ENCODE measurements at places on chromosomes 12 and 14.

- DNase-seq, result no peak
Measured at GRCh38 chr12:65765436-65765813, 58.9 kb upstream of the HMGA2 start.

- no peak for DNase-seq
Measured at GRCh38 chr12:69732088-69732487, 6.6 kb upstream of the RAB3IP start.

DNA sequence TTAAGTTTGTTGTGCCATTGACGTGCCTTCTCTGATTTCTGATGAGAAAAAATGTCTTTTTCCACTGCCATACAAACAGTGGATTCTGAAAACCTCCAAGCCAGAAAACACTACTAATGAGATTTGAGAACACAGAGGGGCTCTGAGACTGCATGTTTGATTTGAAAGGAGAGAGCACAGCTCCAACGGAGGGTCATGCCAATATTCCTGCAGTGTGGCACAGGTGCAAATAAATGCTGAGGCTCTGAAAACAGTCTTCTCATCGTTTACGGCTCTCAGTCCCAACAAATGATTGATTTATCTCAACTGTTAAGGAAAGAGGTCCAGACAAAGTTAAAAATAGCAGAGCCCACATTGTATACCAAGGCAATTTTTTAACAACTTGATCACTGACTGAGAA, 128.7 kb downstream of the KCNH5 start:
- DNase-seq, result no peak

GRCh38 chr12:78095623-78096022, 264.9 kb downstream of the NAV3 start:
- no peak for DNase-seq

DNA sequence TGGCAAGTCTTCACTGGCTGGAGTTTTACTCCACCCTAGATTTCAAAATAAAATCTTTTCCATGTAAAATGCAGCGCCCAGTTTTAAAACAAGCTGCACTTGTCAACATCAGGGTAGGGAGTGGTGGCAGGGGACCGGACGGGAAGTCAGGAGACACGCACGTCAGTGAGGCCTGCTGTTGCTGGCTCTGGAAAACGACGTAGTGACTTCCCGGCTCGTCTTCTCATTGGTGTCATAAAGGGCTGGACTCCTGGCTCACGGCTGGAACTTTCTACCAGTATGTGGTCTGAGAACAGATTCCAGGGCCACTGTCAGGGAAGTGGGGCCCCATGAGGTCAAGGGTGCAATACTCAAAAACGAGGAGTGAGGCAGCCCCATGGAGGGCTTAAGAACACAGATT, 64.2 kb upstream of the FOXN3 start:
- DNase-seq, result no peak

- no peak for DNase-seq
Measured at GRCh38 chr14:68660495-68660894, 132.4 kb downstream of the ZFP36L1 start.

GRCh38 chr14:29030970-29031369, 264.4 kb downstream of the FOXG1 start:
- DNase-seq, result no peak

DNA sequence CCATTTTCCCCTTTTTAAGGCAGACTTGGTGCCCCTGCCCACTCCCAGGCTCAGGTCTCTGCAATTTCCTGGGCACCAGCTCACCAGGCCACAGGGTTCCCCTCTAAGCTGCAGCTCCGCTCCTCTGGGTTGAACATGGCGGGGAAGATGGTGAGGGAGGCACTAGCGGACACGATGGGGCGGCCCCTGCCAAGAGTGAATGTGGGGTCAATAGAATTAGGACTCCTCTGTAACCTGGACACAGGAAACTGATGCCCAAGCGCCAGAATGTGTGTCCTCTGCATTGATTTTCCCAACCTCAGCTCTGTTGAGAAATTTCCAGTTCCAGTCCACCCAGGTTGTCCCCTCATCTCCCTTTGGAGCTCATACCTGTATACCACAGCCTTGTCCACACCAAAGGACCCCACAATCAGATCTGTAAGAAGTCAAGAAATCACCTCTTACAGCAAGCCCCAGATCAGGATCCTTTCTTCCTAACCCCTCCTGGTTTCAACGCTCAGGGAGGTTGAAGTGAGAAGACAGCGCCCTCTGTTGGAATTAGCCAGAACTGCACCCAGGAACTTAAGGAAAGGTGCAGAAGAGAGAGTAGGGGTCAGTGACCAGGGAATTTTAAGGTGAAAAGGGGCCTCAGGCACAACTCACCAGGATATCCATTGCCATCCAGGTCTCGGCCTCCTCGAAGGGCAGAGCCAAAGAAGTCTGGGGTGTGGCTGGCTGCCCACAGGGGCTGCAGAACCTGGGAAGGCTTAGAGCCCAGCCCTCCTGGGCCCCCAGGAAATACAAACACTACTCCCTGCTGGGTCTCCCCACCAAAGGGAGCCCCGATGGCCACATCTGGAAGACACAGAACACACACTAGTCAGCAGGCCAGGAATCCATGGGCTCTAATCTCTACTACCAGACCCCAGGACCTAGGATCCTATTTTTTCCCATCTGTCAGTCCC, 14.7 kb downstream of the ITGA5 start:
- DNase-seq, result no peak

GRCh38 chr12:128098730-128099129, 168.2 kb upstream of the TMEM132C start:
- no peak for DNase-seq

- DNase-seq, result no peak
Measured at GRCh38 chr12:32036477-32037263, 70.0 kb upstream of the BICD1 start.

GRCh38 chr14:95258156-95258555, 61.6 kb downstream of the CLMN start:
- DNase-seq, result no peak

DNA sequence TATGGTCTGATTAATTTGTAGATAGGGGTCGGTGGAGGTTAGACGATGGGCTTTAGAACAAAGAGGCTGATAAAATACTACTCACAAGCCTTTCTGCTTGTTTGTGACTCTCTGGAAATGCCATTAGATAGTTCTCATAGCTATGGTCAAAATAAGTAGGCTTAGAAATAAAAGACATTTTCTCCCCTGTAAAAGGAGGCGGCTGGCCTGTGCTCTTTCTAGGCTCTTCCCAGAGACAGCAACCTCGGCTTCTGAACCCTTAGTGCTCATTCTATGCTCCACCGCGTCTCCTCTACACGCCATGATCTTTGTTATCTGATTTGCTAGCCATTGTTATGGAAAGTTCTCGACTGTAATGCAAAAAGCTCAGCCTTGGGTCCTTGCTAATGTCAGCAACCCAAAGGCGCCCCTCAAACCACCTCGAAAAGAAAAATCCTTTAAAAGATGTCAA, 64.5 kb downstream of the CRADD start:
- DNase-seq, result no peak

DNA sequence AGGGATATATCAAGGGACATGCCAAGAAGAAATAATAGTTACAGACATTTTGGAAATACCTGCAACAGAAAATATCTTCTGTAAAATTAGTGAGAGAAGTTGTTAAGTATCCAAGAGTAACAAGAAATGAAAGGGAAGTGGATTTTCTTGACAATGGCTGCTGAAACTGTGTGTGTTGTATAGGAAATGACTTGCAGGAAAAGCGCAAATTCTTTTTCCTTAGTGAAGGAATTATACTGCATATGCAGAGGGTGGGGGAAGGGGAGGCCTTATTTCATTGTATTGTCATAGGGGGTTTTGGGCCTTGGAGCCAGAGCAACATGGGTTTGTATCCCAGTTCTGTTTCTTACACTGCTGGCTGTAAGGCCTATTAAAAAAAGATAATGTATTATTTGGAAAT, 84.4 kb upstream of the DDHD1 start:
- no peak for DNase-seq

GRCh38 chr12:14995583-14996425, 23.0 kb downstream of the PDE6H start:
- no peak for DNase-seq

DNA sequence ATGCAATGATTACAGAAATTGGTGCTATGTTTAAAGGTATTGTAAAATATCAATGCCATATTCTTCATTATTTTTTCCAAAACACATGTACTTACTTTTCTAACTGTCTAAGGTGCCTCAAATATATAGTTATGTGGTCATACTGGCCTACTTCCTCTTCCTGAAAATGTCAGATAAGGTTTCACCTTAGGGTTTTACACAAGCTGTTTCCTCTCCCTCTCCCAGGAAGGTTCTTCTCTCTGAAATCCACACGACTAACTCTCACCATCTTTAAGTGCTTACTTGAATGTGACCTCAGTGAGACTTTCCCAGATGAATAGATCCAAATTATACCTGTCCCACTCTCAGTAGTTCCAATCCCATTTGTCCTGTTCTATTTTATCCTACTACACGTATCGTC, 11.6 kb upstream of the CLEC4D start:
- no peak for DNase-seq

DNA sequence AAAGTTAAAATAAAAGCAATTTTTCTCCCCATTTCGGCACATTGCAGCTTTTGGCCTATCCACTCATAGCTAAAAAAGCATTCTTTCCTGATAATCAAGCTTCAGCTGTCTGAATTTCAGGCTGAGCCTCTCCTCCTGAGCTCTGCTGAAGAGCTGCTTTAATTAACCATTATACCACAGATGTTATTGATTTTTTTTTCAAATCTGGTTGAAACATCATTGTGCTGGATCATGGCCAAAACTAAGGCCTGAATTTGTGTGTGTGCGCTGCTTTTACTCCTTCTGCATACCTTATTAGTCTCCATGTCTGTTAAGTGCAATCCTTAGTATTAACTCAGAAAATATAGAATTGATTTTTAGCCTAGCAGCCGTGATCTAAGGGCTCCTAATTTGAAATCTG, 52.3 kb downstream of the MBIP start:
- no peak for DNase-seq

- no peak for DNase-seq
Measured at GRCh38 chr12:80659512-80660063, 47.8 kb upstream of the MYF6 start.

DNA sequence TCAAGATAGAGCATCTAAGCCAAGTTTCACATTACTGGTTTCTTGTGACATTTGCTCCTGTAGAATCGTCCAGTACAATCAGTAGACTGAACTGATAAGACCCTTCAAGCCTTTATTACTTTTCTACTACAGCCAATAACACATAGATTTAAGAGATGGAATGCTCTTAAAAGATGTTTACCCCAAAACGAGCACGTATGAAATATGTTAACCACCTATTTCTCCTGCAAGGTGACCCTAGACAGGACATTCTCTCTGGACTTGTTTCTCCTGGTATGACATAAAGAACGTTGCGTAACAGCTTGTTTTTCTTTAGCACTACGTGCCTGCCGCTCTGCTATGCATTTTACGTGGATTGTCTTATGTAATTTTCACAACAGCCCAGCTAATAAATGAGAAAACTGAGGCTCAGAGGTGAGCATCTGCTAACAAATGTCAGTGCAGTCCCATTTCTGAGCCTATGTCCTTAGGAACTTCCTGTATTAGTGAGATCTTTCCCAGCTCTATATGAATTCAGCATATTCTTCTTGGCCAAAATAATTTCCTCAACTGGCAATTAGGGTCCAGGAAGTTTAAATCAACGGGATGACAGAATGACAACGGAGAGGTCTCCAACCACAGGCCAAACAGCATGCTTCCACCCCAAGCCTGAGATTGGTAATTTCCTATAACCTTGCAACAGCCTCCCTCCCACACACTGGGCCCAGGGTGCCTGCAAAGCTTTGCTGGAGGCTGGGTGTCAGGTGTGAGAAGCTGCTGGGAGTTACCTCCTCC, 3.7 kb downstream of the NFKBIA start:
- DNase-seq, result no peak

- no peak for DNase-seq
Measured at GRCh38 chr14:81276073-81277069, 55.6 kb upstream of the GTF2A1 start.

DNA sequence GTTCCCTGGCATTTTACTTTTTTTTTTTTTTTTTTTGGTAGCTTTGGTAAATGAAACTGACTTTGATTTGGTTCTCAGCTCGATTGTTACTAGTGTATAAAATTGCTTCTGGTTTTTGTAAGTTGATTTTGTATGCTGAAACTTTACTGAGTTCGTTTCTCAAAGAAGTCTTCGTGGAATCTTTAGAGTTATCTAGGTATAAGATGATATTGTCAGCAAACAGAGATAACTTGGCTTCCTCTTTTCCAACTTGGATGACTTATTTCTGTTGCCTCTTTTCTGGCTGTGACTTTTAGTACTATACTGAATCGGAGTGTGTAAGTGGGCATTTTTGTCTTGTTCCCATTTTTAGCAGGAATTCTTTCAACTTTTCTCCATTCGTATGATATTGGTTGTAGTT, 28.1 kb downstream of the USP15 start:
- DNase-seq, result no peak

DNA sequence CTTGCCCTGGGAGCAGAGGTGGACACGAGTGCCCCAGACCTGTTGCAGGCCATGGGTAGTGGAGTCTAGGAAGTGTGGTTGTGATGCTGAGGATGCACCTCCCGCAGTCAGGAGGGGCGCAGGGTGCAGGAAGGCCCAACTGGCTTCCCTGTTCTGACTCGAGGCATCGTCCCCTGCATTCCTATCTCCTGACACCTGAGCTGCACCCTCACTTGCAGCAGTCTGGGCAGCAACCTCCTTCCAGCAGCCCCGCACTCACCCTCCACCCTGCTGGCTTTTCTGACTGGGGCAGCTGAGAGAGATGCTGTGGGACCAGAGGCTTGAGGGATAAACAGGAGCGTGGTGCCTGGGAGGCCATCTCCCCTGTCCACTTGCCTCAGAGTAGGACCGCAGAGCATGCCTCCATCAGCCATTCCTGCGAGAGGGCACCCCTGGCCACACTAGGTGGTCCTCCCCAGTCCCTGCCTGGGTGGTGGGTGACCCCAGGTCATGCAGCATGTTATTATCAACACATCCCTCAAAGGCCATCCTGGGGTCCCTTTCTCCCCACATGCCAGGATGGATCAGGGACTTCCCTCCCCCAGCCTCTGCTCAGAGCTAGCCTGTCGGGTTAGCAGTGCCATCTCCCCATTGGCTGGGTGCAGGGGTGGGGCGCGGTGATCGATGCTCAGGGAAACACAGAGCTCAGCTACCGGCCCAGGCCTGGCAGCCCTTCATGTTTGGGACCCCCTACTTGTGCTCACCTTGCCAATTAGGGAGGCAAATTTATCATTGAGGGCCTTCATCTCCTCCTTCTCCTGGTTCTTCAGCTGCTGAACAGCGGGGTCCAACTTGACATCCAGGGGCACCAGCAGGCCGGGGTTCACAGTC, 719 bp downstream of the KRT80 start:
- DNase-seq, result no peak

- DNase-seq, result no peak
Measured at GRCh38 chr12:62409068-62409467, 57.6 kb upstream of the MON2 start.

DNA sequence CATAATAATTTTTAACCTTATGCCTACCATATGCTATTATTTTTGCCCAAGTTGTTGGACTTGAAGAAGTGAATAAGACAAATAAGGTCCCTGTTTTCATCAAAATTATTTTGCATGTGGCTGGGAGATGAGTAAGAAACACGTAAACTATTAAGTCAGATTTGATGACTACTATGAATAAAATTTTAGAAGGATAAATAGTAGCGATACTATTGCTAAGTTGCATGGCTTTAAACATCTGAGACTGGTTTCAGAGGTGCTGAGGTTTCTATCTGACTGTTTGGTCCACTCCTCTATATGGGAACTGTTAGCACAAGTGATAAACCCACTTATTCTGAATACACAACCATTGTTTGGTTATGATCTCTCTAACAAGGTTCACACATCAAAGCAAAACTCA, 674.3 kb upstream of the MDGA2 start:
- DNase-seq, result no peak

All from T1000 (cell line).